ENCODE measurements at places on chromosomes 7 and 10.

GRCh38 chr10:125955766-125956165, 59.4 kb downstream of the FANK1 start:
- DNase-seq = no peak

GRCh38 chr10:58109731-58110130, 158.0 kb downstream of the IPMK start:
- DNase-seq = no peak

DNA sequence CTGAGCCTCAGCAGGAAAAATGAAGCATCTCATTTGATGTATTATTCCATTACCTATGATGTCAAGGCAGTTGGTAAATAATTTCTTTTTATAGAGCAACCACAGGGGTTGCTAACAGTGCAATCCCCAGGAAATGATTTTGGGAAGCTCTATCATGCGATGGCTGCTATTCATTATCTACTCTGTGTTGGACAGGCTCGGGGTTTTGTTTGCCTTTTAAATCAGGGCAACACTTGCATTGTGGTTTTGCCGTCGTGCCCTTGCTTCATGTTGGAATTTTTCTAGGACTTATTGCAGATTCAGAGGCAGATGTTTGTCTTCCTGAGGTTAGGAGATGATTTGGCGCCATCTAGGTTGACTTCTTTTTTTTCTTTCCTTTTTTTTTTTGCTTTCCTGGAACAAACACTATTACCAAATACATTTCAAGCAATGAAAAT, 128.4 kb downstream of the BICC1 start:
- DNase-seq = no peak

DNA sequence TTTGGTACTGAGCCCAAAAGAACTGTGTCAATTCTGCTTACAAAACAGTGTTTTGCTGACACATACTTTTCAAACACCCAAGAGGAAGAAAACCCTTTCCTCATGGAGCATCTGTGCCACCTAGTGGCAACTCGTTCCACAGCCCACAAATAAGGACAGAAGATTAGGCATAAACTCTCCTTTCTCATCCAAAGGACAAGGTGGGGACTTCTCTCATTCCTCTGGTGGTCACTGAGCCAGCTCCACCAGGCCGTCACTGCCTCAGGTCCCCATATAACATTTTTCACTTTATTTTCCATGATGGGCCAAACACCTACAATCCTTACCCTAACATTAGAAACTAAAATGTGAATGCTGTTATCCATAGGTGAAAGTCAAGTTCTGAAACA, 76.9 kb downstream of the RNF216 start:
- peak; percentile 83 for DNase-seq

- DNase-seq = no peak
These were observed 246.3 kb upstream of the VWC2 start for GRCh38 chr7:49527182-49527581.

DNA sequence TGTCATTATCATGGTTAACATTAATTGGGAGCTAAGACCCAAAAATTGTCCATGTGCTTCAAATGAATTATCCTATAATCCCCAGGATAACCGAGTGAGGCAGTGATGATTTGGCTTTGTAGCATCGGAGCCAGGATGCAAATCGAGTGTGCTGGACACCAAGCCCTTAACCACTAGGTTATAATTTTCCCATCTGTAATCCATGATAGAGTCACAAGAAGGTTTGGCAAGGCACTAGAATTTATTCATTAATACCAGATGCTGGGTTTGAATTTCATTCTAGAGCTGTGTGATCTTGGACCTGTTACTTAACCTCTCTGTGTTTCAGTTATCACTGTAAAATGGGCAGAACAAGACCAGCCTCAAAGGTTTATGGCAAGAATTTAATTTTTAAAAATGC, 21.0 kb upstream of the ITGB1 start:
- no peak for DNase-seq

- no peak for DNase-seq
These were observed 492.5 kb downstream of the XPNPEP1 start for GRCh38 chr10:109430799-109431198.

- no peak for DNase-seq
These were observed 113.5 kb downstream of the ITGB8 start for GRCh38 chr7:20444030-20444800.

- DNase-seq = no peak
These were observed 185.0 kb downstream of the TCF7L2 start for GRCh38 chr10:113135025-113135424.

DNA sequence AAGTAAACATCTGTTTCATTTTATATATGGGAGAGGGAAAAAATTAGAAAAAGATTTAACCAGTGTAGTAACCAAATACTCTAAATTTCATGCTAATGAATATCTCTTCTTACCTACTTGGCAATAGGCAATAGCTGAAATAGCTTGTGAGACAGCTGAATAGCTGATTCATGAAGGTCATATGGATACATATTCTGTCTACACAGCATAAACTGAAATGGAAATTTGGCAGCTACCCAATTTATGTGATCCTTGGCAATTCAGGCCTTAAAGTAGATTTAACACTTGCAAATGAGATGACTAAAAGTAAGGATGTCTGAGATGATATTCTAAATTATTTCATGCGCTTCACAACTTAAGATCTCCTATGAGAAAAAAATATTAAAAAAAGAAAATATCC, 261.2 kb upstream of the SEMA3A start:
- peak; percentile 12 for DNase-seq
